ENCODE measurements at places on chromosomes 1 and 21. TPM values are rescaled to one million over a fixed set of nuclear protein-coding genes. Genes with fewer than 3 reads are reported as not detected.

SLC26A9 gene
- polyA plus RNA-seq: not detected

GRCh38 chr1:117679868-117680267 is 74.0 kb downstream of the TENT5C start:
- H3K27me3 ChIP-seq: no peaks in the 10 kb centered on the region
- H3K4me1 ChIP-seq: no peaks in the 10 kb centered on the region
- no peaks in the 10 kb centered on the region for H3K36me3 ChIP-seq
- H3K4me3 ChIP-seq: no peak overlapping the region
- DNase-seq: no peak

- H3K27ac ChIP-seq: no peak overlapping the region
- no peaks in the 10 kb centered on the region for H3K36me3 ChIP-seq
- no peak for DNase-seq
- H3K4me3 ChIP-seq: no peak overlapping the region
- H3K27me3 ChIP-seq: no peaks in the 10 kb centered on the region
Measured at GRCh38 chr1:182709225-182709764, 24.9 kb upstream of the RGS8 start.

PCP4L1 gene
- not detected for polyA plus RNA-seq

DNA sequence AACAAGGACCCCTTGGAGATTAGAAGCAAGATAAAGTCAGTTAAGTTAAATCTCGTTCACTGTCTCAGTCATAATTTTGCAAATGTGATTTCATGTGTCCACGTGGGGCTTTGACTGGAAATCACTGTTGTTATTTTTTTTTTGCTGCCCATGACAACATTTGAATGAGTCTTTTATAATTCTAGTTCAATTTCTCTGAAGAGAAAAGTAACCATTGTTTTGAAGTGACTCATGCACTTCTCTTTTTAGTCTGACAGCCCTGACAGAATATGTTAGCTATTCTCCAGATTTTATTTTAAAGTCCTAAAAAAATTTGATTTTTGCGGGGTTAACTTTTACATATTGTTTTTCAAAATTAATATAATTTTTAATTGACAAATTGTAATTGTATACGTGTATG is 30.7 kb upstream of the NLRP3 start:
- H3K27ac ChIP-seq: no peak overlapping the region
- no peaks in the 10 kb centered on the region for H3K27me3 ChIP-seq
- H3K36me3 ChIP-seq: no peaks in the 10 kb centered on the region
- H3K4me3 ChIP-seq: no peak overlapping the region

DNA sequence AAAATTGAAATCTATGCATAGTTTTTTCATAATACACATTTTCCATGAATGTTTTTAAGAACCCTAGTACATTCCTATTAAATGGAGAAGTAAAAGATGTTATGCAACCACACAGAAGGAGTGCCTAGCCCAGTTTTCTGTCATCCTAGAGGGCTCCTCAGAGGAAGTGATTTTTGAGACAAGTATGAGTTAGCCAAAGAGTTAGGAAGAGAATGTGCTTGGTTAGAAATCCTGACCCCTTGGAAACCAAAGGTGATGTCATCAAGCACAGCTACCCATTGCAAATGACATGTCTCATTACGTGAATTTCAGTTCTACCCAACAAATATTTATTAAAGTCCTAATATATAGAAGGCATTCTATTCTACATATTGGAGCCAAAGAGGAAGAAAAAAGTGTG is 88.9 kb upstream of the TNFSF4 start:
- H3K27ac ChIP-seq: peak overlapping the region; percentile 69
- H3K27me3 ChIP-seq: no peaks in the 10 kb centered on the region
- DNase-seq: peak; percentile 53
- H3K4me1 ChIP-seq: peaks cover 14% of the 10 kb centered on the region
- H3K4me3 ChIP-seq: peak overlapping the region; percentile 29
- H3K36me3 ChIP-seq: no peaks in the 10 kb centered on the region

GRCh38 chr1:187474336-187474735 is 645.6 kb downstream of the PLA2G4A start:
- H3K27ac ChIP-seq: no peak overlapping the region
- no peaks in the 10 kb centered on the region for H3K27me3 ChIP-seq
- no peaks in the 10 kb centered on the region for H3K4me1 ChIP-seq

- no peak overlapping the region for H3K4me3 ChIP-seq
- H3K27ac ChIP-seq: peak overlapping the region; percentile 90
- peaks cover 27% of the 10 kb centered on the region for H3K4me1 ChIP-seq
- peak; percentile 85 for DNase-seq
- no peaks in the 10 kb centered on the region for H3K36me3 ChIP-seq
Measured at GRCh38 chr1:8096105-8097011, 70.2 kb upstream of the ERRFI1 start.

All from CD14-positive monocyte (primary cell).